ENCODE measurements at places on chromosomes 6 and 20. TPM values are rescaled to one million over a fixed set of nuclear protein-coding genes. Genes with fewer than 3 reads are reported as not detected.

- no peak for DNase-seq
Observed at GRCh38 chr6:137827977-137828810, 38.9 kb upstream of the TNFAIP3 start.

GRCh38 chr20:62225820-62226635, 6.0 kb upstream of the HRH3 start:
- DNase-seq: no peak

DNA sequence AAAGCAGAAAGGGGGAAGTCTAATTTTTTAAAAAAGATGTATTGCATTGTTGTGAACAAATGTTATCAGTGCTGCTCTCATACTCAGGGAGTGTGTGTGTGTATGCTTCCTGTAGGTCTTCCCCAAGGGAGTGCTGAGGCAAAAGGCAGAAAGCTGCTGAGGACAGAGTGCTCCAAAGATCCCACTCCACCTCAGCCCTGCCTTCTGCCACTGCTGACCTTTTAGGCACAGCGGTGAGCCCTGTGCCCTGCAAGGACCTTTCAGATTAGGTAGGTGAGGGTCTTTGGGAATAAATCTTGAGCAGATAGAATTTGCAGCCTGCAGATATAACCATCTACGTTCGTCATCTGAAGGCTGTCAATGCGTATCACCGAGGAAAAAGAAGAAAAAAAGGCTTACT, 756.4 kb upstream of the MMS22L start:
- no peak for DNase-seq

DNA sequence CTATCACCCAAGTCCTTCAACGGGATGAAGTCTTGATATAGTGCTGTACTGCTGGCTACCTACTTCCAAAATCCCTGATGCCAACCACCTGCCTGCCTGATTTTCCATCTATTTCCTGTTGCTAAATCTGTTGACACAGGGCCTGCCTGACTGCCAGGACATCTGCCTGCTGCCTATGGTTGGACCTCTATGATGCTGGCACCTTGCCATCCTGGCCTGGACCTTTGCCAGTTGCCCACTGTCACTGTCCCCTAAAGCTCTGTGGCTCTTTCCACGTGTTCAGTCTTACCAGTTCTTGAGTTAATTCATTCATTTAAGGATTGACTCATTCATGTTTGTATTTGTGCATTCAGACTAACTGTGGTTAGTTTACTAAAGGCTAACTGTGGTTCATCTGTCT, 9.2 kb upstream of the RGS17 start:
- DNase-seq: no peak

DNA sequence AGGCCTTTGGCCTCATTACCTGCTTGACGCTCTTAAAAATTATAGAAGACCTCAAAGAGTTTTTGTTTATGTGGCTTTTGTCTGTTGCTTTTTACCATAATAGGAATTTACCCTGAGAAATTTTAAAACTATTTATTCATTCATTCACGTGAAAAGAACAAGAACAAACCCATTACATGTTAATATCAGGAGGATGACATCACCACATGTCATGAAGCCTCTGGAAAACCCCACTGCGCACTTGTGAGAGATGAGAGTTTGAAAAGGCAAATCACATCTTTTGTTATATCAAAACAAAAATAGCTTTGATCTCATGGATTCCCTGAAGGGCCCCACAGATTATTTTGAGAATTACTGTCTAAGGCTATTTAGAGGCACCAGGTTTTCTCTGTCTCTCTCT, 61.3 kb upstream of the EYA2 start:
- no peak for DNase-seq

DNA sequence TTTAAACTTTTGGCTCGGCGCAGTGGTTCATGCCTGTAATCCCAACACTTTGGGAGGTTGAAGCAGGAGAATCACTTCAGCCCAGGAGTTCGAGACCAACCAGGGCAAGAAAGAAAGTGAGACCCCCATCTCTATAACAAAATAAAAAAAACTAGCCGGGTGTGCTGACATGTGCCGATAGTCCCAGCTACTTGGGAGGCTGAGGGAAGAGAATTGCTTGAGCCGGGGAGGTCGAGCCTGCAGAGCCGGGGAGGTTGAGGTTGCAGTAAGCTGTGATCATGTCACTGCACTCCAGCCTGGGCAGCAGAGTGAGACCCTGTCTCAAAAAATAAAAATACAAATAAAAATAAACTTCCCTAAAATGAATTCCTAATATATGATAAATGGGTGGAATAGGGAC, 50.4 kb downstream of the ZMYND8 start:
- no peak for DNase-seq

DNA sequence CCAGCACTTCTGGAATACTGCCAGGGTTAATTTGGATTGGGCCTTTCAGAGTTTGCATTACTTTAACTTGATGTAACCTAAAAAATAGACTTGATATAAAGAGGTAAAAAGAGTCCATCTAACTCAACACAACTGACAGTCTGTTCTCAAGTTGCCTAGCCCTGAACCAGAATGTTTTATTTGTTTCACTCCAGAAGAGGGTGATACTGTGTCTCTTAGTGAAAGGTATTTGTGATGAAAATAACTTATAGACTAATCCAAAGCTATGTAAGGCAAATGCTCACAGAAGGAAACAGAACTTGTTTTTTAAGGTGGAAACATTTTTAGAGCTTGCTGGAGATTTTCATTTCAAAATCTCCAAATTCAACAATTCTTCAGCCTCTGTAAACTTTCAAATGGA, 469.1 kb upstream of the RUNX2 start:
- peak; percentile 8 for DNase-seq

GRCh38 chr20:48769069-48769983, 58.5 kb downstream of the PREX1 start:
- DNase-seq: no peak

- DNase-seq: peak; percentile 97
Observed at GRCh38 chr20:38764567-38765318, 16.5 kb downstream of the ACTR5 start.

DNA sequence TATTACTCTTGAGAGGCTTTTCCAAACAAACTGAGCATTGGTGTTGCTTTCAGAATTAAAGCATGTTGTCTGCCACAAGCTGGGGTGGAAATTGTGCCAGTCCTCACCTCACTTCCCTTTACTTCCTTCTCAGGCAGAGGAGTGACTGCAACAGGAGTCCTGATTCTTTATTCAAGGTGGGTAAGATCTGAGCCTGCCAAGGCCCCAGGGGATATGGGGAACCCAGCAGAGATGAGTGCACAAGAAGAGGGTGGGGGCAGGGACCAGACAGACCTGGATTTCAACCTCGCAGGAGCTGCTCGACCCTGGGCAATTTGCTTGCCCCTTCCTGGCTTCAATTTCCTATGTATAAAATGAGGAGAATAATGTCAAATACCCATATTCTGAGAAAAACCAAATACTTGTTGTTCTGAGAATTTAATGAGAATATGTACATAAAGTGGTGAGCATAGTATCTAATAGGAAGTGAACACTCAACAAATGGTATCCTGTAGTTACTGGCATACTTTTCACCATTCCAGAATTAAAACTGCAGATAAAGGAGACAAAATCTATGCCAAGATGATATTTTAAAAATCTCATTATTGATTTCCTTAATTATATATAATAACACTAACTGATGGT, 17.8 kb downstream of the MAN1A1 start:
- DNase-seq: no peak

GRCh38 chr20:62010551-62011402, 54.9 kb downstream of the TAF4 start:
- DNase-seq: peak; percentile 76

DNA sequence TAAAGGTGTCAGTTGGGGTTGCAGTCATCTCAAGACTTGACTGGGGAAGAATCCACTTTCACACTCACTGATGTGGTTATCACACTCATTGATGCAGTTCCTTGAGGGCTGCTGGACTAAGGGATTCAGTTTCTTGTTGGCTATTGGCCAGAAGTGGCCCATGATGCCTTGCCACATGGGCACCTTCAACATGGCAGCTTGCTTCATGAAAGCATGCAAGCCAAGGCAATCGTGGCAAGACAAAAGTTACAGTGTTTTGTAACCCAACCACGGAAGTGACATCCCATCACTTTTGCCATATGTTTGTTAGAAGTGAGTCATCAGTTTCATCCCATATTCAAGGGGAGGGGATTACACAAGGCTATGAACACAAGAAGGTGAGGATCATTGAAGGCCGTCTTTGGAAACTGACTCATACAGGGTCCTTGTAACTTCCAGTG, 3.8 kb upstream of the RANBP9 start:
- DNase-seq: no peak

- DNase-seq: no peak
Observed at GRCh38 chr20:47183367-47183766, 173.1 kb downstream of the ZMYND8 start.

- peak; percentile 79 for DNase-seq
Observed at GRCh38 chr6:797479-798077, 104.6 kb upstream of the EXOC2 start.

GRCh38 chr6:34585512-34586061, 29.5 kb upstream of the SPDEF start:
- peak; percentile 86 for DNase-seq

GRCh38 chr20:47335251-47336128, 21.0 kb downstream of the ZMYND8 start:
- peak; percentile 70 for DNase-seq

- DNase-seq: peak; percentile 28
Observed at GRCh38 chr6:39962831-39963230, 28.6 kb upstream of the MOCS1 start.

DNA sequence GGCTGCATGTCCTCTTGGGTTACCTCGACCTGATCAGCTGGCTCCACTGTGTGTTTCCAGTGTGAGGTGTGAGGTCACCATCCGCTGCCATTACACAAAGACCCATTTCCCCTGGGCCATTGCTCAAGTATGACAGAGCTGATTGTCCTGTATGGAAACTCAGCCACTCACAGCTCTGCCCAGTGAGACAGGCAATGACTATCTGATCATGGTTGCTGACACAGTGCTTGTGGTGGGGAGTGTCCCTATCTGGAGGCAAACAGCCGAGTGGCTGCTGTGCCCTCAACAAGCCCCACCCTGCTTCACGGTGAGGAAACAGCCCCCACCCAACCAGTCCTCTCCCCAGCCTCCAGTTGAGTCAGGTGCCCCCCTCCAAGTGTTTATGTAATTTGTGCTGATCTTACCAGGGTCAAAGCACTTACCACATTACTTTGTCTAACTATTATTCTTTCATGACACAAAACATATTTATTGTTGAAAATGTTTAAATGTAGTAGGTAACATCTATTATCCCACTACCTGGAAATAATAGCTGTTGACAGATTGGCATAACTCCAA, 11.7 kb upstream of the MAPK13 start:
- peak; percentile 55 for DNase-seq

GRCh38 chr6:155050311-155050710, 55.2 kb downstream of the TIAM2 start:
- no peak for DNase-seq

GRCh38 chr20:43294031-43294430, 104.3 kb upstream of the PTPRT start:
- no peak for DNase-seq

GRCh38 chr6:137791281-137792159, 75.5 kb upstream of the TNFAIP3 start:
- DNase-seq: no peak

DNA sequence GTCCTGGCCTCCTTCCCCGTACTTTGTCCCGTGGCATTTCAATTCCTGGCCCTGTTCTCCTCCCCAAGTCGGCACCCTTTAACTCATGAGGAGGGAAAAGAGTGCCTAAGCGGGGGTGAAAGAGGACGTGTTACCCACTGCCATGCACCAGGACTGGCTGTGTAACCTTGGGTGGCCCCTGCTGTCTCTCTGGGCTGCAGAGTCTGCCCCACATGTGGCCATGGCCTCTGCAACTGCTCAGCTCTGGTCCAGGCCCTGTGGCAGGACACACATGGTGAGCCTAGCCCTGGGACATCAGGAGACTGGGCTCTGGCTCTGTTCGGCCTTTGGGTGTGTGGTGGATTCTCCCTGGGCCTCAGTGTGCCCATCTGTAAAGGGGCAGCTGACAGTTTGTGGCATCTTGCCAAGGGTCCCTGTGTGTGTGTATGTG, 58.5 kb downstream of the SRC start:
- no peak for DNase-seq

GRCh38 chr6:42689371-42689770, 33.0 kb downstream of the PRPH2 start:
- no peak for DNase-seq

- no peak for DNase-seq
Observed at GRCh38 chr6:150546457-150546856, 53.2 kb upstream of the PLEKHG1 start.

- DNase-seq: peak; percentile 90
Observed at GRCh38 chr20:19786311-19786710, 28.3 kb downstream of the RIN2 start.

Gene SPATS1
- not detected for polyA plus RNA-seq

Gene BACH2
- polyA plus RNA-seq: not detected

Gene XKR7
- polyA plus RNA-seq: not detected

Gene SMIM8
- 7.2 TPM for polyA plus RNA-seq

Gene ZNF184
- 3.8 TPM for polyA plus RNA-seq

Gene CTAGE9
- not detected for polyA plus RNA-seq

Gene HAO1
- not detected for polyA plus RNA-seq

Gene DPPA5
- polyA plus RNA-seq: not detected

Gene BPIFB1
- not detected for polyA plus RNA-seq

Gene SSTR4
- not detected for polyA plus RNA-seq

Gene TDRD6
- not detected for polyA plus RNA-seq
